ENCODE measurements at places on chromosomes 1 and 21. TPM values are rescaled to one million over a fixed set of nuclear protein-coding genes. Genes with fewer than 3 reads are reported as not detected.

The KPNA6 gene
- total RNA-seq, result 22.9 TPM

The OR2AK2 gene
- total RNA-seq, result not detected

The UCK2 gene
- 27.4 TPM for total RNA-seq

The OR2T11 gene
- total RNA-seq, result 0.48 TPM

The CLDN19 gene
- not detected for total RNA-seq

The GJA4 gene
- 3.4 TPM for total RNA-seq

The INSRR gene
- total RNA-seq, result not detected

The TTC24 gene
- total RNA-seq, result 3.1 TPM

The KRTAP12-2 gene
- total RNA-seq, result not detected

The PROK1 gene
- not detected for total RNA-seq

The CEP350 gene
- total RNA-seq, result 110 TPM

The ADGRB2 gene
- 13.2 TPM for total RNA-seq

The C1orf52 gene
- total RNA-seq, result 22.9 TPM

The HSF2BP gene
- 11.8 TPM for total RNA-seq

Data from umbilical cord (tissue), 2 donors.